ENCODE measurements at places on chromosomes 7 and 10.

DNA sequence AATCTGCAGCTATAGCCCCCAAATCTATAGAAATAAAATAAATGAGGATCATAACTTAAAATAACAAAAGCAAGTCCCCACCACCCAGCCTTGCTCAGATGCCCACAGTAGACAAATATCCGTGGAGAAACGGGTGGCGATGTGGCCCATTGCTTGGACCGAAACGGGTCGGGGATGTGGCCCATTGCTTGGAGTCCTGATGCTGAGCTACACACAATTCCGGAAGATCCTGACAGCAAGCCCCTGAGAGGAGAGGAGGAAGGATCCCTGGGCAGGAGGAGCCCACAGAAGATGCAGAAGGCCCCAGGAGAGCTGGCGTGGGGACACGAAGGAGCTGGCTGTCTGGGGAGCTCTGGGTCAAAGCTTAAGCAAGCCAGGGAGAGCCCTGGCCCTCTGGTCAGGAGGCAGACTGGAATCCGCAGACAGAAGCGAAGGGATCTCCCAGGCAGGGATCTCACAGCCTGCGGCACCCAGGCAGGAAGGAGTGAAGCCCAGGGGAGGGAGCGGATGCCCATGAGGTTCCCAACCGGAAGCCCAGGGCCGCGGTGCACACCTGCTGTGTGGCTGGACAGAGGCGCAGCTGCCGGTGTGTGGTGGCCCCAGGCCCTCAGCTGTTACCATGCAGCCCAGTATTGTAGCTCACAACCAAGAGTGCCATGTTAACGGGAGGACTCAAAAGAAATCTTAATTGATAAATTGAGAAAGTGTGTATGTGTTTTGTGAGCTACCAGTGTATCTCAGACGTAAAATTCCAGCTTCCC lies 138.8 kb downstream of the ADARB2 start:
- DNase-seq = no peak

GRCh38 chr7:134246347-134246746 lies 70.4 kb downstream of the SLC35B4 start:
- no peak for DNase-seq

DNA sequence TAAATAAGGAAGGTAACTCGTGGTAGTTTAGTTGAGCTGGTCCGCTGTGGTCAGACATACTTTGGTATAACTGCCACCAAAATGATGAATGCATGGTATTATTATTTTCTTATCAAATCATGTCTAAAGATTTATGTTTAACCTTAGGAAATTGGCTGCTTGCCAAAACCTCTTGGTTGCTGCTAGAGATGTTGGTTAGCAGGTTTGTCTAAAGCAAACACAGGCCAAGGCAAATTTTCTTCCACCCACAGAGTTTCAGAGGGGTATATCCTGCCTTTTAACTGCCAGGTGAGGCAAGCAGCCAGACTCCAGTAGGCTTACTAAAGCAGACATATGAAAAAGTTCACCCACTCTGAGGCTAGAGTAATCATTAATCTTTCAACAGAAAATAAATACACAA lies 101.4 kb downstream of the SEMA3E start:
- no peak for DNase-seq

- no peak for DNase-seq
These were observed 1.0 kb downstream of the PRR15 start for GRCh38 chr7:29564496-29565223.

DNA sequence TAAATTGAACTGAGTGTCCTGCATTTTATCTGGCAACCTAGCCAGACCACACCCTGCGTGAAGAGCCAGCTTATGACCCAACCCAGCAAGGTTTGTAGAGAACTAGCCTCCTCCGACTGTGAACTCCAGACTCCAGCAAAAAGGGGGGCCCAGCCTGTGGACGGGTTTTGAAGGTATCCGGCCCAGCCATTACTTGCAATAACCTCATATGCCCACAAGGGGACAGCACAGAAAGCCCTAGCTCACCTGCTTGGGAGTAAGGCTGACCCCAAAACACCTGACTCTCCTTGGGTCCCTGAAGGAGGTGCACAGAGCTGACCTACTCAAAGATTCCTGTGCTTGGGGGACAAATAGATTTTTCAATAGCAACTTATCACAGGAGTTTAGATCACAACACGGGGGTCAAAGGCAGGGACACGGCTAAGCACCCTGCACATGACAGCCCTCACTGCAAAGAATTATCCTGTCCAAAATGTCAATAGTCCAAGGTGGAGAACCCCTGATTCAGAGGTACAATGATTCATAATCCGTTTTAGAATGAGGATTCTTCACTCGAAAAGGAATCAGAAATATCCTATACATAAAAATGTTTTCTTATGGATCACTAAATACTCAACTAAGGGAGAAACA lies 4.6 kb downstream of the TRPV6 start:
- DNase-seq = no peak

GRCh38 chr7:156781972-156782371 lies 111.0 kb downstream of the LMBR1 start:
- DNase-seq = no peak

DNA sequence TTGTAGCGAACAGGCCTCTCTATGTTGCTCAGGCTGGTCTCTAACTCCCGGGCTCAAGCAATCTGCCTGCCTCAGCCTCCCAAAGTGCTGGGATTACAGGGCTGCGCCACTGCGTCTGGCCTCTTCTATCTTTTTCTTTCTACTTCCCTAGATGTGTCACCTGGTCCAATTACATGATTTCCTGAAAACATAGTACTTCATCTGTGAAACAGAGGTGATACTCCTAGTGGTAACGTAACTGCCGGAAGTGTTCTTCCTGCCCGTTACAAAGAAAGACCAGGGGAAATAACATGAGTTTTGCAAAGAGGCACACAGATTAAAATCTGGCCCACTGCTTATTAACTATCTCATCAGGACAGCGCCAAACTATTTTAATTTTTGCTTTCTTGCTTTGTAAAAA lies 18.4 kb upstream of the HGF start:
- no peak for DNase-seq

DNA sequence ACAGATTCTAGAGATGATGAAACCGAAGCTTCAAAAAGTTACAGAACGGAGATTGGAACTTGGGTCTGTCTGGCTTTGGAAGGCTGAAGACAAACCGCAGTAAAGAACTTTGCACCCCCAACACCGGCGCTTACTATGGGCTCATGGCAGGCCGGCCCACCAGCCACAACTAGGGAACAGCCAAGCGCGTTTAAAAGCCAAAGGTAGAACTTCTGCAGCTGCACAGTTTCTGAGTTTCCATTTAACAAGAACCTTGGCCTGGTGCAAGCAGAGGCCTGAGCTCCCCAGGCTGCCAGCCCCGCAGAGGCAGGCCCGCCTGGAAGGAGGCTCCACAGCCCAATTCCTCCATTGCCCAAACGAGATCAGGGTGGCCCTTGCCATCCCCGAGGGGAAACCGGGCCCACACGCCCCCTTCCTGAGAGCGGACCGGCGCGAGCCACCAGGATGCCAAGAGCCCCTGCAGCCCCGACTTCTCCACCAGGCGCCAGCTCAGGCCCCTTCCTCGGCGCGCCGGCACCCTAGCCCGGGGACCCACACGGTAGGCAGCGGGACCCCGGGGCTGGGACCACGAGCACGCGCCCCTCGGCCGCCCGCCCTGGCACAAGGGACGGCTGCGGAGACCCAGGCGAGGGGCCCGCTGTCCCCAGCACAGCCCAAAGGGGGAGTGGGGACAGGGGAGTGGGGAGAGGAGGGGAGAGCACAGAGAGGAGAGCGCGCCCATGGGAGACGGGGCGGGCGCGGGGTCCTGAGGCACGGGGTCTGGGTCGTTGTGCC lies 566 bp downstream of the MAD1L1 start:
- no peak for DNase-seq

- DNase-seq = no peak
These were observed 951.6 kb downstream of the ANKRD7 start for GRCh38 chr7:119175911-119176627.

GRCh38 chr7:39333701-39334100 lies 232.5 kb upstream of the YAE1 start:
- DNase-seq = no peak

DNA sequence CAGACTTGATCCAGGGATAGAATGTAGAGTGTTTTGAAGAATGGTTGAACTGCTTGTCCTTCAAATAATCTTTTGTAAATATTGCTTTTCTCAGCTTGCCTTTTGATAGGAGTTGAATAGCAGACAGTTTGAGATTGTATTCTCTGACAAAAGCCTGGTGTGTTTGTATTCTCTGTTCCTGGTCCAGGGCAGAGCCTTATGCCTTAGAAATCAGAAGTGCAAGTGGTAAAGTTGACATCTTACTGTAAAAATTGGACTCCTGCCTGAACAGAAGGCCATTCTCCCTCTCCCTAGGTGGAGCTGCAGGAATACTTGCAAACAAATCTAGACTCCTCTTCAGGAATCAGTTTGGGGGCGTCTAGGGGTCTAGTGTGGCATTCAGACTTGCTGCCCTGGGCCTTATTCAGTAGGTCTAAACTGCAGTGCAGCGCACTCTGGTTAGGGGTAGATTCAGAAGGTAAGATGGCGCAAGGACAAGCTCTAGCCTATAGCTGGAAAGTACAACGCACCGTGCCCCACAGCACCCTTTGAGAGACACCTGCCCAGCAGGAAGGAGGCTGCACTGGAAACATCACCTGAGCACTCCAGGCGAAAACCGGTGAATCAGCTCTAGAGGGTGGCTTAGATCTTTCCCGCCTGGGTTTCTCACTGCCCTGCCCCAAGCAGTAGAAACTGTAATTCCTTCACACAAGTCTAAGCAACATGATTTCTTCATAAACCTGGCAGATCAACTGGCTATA lies 608.5 kb upstream of the GALNT17 start:
- no peak for DNase-seq

DNA sequence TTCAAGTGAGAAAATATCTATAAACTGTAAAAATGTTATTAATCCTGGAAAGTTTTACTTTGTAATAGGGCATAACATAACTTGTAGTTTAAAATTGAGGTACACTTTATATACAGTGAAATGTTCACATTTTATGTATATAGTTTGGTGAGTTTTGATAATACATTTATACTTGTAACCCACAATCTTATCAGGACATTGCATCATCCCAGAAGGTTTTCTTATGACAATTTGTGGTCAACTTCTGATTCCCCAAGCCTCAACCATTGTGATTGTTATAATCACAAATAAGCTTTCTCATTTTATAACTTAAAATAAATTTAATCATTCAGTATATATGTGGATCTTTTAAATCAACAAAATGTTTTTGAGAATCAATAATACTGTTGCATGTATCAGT lies 151.1 kb downstream of the TFPI2 start:
- DNase-seq = no peak

GRCh38 chr7:77520261-77520660 lies 16.8 kb upstream of the PTPN12 start:
- DNase-seq = no peak

All from T-helper 22 cell (primary cell).